Left renal pelvis (tissue), 4 donors: ENCODE measurements at places on chromosomes 3 and 15. TPM values are rescaled to one million over a fixed set of nuclear protein-coding genes. Genes with fewer than 3 reads are reported as not detected.

GRCh38 chr3:49132437-49133225 lies at the start of gene LAMB2:
TSS of gene LAMB2 (minus strand) at chr3:49133050. CDS start at chr3:49132867, 183 bp downstream.
- DNase-seq = peak; percentile 68

CHST13 gene
- polyA plus RNA-seq = 3.1 TPM

DNA sequence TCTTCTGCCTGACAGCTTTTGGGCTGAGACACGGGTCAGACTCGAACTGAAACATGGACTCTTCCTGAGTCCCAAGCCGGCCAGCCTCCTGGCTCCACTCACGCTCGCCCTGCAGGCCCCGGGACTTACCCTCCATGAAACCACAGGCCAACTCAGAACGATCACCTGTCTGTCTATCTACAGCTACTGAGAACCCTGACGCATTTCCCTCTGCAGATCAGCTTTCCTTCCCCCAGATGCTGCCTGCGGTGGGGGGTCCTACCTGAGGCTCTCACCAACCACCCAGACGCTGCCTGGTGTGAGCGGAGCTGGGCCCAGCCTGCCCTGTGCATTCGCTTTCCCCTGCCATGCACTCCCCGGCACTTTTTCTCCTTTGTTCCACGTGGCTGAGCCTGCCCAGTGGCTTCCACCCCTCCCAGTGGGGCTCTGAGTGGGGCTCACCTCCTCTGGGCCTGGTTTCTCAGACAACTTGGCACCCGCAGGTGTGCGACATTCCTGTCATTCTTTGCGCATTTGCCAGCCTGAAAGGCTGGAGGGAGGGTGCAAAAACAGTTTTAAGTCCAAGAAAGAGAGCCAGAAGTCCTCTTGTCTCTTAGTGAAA lies 60.2 kb downstream of the PLXNA1 start:
- no peak for DNase-seq

DNA sequence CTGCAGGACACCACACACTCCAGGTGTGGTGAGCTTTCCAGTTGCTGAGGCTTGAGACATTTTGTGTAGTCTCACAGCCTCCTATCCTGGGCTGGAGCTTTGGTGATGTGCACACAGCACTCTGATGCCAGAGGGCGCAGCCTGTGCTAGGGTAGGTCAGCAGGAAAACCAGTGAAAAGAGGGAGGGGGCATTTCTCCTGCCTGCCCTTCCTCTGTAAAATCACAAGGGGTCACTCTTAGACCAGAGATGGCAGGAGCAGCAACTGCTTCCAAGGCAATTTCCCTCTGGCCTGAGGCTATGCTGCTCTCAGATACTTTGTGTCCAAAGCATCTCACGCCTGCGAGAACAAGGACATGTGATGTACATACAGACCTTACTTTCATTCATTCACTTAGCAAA lies 16.5 kb upstream of the MUSTN1 start:
- no peak for DNase-seq
